ENCODE measurements at places on chromosomes 3 and 15.

- no peak for DNase-seq
Observed at GRCh38 chr15:33801954-33802353, 166.3 kb upstream of the CHRM5 start.

DNA sequence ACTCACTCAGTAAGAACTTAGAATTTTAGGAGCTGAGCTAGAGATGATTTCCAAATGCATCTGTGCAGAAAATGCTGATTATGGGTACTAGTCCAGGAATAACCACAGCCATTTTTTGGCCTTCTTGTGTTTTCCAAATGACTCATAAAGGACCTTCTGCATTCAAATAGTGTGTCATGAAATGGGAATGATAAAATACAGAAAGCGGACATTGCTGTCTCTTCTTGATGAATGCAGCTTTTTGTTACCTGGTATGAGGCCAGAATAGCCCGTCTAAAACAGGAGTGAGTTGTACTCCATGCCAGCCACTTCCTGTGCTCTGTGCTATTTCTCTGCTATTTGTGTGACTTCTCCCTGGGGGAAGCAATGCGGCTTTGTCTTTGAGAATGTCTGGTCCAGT lies 20.5 kb upstream of the FRMD5 start:
- DNase-seq: no peak

- no peak for DNase-seq
Observed at GRCh38 chr3:32180141-32180784, 58.2 kb upstream of the CMTM8 start.

DNA sequence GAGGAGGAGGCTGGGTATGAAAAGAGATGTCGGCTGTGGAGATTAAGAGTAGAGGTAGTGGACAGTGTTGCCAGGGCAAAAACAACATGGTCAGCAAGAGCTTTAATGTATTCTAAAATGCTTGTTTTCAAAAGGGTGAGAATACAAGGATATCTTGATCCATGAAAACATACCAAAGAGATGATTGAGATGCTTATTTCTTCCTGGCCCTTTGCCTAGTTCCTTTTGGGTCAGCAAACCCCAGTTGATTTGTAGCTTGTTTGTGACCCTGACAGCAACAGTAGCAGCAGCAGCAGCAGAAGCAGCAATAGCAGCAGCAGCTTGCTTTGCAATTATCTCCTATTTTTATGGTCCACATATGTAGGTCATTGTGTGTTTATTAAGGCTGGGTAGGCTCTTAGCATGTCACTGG lies 337.3 kb downstream of the LPP start:
- DNase-seq: no peak

DNA sequence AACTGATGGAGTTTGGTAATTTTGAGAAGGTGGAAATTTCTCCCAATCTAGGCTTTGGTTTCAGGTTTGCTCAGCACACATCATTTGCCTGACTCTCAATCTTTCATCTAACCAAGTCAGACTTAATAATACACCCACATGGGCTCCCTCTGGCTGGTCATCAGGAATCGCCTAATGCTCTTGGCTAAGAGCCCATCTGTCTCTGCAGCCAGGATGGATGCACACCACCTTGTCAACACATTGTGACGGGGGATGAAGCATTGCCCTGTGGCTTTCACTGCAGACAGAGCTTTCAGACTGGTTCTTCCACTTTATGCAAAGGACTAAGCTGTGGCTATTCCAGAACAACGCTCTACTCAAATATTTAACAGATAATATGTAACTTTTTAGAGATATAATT lies 3.0 kb upstream of the HDGFL3 start:
- DNase-seq: peak; percentile 65

DNA sequence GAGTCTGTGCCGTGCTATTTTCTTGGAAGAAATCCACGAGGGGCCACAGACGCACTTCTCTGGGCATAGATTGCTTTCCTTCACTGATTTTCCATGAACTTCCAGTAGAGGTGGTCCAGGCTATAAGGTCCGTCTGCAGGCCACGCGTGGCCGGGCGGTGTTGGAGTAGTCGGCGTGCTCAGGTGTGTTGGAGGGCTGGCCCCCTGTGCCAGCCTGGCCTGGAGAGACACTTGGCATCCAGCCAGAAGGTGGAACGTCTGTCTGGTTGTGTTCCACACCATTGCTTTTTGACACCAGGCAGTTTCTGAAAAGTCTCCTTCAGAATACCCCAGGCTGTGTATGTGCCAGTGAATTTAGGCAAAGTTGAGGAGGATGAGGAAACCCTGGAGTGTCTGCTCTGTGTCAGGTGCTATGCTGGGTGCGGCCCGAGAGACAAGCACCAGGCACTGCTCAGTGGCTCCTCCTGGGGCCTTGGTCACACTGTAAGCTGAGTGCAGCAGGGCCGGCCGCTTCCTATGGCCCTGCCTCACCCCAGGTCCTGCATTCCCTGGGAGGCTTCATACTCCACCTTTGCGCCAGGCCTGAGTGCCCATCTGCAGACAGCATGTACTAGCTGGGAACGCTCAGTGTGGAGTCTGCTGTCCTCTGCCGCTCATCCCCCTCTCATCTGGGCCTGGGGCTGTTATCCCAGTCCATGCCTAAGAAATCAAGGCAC lies 52.1 kb upstream of the TAMM41 start:
- DNase-seq: no peak

DNA sequence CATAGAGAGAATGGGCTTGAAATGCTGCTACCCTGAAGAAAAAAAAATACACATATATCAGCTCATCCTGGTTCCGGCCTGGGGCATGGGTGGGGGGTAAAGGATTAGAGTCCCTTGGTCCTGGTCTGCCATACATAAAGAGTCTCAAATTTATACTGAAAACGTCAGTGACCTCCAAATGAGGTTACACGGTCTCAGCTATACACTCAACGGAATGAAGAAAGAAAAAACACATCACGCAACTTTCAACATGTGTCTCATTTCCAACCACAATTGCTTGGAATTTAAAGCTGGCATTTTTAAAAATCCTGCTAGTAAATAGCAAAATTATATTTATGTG lies 612.8 kb downstream of the MCTP2 start:
- DNase-seq: no peak

DNA sequence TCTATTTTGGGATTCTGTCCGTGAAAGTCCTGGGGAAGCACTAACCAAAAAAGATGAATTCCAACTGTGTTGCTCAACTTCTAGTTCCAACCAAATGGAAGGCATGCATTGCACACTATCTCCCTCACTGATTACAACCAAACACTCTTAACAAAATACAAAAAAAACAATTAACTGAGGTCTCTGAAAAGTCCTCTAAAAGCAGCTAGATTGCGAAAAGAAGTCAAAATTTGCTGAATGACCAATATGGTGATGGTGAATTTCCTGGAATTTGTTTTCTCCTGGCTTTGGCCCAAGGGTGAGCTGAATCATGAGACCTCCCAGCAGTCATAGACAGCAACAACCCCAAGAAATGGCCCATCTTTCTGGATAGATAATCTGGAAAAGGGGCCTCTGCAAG lies 28.3 kb downstream of the CYP19A1 start:
- DNase-seq: no peak

- DNase-seq: no peak
Observed at GRCh38 chr15:79896131-79896633, 632 bp downstream of the MTHFS start.

DNA sequence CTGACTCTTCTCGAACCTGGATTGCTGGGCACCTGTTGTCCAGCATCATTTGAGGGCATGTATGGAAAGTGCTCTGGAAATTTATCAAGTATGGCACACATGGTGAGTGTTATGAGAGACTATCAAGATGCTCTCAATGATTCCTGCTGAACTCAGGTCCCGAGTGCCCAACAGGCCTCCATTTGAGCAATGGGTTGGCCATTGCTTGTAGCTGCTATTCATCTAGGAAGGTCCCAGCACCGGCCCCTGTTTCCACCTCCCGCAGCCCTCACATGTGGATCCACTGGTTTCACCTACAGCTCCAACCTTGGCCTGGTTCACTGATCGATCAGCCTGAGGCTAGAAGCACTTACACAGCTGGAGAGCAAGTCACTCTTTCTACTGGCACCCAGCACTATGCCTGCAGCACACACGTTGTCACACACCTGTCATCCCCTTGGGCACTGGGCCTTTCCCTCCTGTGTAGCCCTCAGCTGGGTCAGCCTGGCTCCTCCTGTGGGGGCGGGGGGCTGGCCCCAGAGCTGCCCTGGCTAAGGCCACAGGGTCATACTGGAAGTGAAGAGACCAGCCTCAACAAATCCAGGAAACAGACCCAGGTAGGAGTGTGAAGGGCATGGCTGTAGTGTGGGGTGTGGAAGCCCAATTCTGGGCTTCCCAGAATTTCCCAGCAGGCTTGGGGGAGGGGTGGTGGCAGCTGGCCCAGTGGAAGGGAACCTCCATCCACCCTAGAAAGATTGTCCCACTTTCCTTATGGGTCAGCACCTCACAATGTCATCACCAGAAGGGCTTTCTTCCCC lies 41.7 kb upstream of the SMAD3 start:
- DNase-seq: no peak

- DNase-seq: no peak
Observed at GRCh38 chr15:25241241-25241801, 197.5 kb downstream of the UBE3A start.

DNA sequence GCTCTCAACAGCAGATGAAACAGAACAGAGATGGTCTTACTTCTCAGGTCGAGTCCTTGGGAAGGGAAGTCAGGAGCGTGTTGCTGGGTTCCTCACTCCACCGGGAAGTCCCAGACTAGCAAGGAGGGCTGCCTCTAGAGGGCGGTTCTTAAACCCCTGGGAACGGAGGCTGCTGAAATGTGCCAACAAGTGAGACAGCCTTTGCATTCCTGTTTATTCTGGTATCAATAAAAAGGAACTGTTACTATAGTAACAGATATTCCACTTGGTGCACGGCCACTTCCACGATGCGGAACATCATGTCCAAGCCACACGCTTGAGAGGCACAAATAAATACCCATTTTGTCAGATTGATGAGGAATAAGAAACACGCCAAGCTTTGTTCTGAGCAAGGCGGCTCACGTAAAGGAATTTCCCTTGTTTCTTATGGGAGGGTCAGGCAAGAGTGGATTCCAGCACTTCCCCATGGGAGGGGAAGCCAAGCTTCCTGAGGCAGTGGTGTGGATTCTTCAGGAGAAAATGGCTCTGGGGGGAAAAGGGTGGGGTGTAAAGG lies at the start of gene FAM107A:
TSS of gene FAM107A (minus strand) at position 123 of the 553 bp plus-strand sequence. CDS start 7,531 bp downstream, outside the sequence.
- no peak for DNase-seq

DNA sequence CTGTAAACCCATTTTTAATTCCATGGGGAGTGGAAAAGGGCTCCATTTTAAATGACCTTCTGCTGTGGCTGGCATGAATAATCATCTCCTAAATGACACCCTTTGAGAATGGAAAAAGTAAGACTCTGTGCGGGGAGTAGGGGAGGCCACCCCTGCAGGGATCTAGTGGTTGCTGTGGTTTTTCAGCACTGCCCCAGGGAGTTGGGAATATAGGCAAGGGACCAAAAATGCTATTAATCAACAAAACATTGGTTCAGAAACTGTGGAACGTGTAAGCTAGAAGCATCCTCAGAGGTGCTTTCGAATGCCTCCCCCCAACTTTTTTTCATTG lies 30.1 kb upstream of the ADAMTS7 start:
- DNase-seq: no peak

- DNase-seq: peak; percentile 63
Observed at GRCh38 chr3:112642912-112643506, 2.1 kb upstream of the CCDC80 start.

DNA sequence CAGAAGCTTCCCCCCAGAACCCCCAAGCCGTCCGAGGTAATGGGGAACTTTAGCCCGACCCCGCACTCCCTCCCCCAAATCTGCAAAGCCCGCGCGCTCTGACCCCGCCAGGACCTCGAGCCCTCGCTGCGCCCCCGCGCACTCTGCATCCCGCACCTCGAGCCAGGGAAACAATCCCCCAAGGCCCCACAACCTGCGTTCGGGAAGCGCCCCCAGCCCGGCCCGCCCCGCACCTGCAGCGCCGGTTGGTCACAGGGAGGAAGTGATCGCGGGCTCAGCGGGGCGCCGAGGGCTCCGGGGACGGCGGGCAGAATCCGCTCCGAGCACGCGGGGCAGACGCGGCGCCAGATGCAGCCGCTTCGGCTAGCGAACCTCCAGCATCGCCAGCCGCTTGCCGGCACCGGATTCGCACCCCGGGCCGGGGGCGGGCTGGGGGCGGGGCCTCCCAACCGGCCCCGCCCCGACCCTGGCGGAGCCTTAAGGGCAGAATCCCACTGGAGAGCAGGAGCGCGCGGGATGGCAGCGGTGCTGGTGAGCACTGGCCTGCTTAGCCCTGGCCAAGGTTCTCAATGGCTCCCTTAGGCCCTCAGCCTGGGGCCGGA lies at the start of gene CAMKV:
TSS of gene CAMKV (minus strand) at position 382 of the 602 bp plus-strand sequence. CDS start 7,518 bp downstream, outside the sequence.
- DNase-seq: no peak

DNA sequence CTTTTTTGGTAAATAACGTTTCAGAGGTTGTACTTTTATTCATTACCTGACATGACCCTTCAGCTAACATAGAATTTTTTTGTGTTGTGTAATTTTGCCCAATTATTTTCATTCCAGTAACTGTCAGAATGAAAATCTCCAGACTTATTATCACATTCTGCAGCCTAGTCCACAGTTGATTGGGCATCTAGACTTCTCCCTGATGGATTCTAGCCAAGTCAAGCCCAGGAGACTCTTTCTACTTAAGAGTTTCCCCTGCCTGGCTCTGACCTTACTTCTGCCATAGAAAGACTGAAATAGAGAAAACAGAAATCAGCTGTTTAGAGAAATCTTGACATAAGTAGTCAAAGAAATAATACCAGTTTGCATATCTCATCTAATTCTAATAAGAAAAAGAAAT lies 82.9 kb upstream of the CDAN1 start:
- DNase-seq: no peak

DNA sequence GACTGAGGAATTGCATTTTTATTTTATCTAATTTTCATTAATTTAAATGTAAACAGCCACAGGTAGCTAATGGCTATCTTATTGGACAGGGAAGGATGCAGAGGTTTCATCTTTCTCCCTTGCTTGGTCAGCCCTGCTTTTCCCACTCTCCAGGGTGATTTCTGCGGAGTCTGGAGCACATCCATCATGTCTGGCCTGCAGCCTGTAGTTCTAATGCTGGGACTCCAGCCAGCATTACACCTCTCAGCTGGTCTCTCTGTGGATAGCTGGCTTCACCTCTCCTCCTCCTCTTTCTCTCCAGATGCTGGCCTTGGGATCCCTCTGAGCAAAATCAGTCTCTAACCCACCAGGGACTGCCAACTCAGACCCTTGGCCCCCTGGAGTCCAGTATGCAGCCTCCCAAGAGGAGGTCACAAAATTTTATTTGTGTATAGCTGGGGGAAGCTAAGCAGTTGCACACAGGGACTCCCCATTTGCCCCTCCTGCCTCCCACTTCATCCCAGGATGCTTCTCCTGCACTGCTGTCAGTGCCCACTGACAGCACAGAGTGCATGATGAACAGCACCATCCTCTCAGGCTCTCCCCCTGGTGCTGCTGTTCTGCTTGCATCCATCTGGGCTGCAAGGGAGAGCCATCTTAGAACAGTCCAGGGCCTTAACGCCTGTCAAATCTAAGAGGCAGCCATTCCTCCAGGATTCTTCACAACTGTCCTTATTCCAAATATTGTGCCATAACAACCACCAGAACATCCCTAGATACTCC lies 1.7 kb downstream of the BFSP2 start:
- DNase-seq: no peak

DNA sequence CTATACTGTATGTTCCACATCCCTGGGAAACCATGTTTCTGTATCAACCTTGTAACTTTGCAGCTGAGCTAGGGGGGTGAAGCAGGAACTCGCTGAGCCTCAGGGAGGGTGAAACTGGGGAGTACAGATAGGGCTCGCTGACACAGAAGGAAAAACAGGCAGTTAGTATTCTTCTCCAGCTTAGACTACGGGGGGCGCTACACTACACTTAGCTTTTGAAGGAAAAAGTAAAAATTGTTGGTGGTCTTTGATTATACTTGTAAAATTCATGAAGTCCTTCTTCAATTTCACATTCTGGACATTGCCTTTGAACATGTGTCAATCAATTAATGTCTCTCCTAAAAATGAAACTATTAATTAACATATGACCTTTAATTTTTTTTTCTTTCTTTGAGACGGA lies 73.5 kb upstream of the RGMA start:
- DNase-seq: no peak
